ENCODE measurements at places on chromosomes 4 and X. TPM values are rescaled to one million over a fixed set of nuclear protein-coding genes. Genes with fewer than 3 reads are reported as not detected.

The SPANXA2 gene
- total RNA-seq, result not detected

DNA sequence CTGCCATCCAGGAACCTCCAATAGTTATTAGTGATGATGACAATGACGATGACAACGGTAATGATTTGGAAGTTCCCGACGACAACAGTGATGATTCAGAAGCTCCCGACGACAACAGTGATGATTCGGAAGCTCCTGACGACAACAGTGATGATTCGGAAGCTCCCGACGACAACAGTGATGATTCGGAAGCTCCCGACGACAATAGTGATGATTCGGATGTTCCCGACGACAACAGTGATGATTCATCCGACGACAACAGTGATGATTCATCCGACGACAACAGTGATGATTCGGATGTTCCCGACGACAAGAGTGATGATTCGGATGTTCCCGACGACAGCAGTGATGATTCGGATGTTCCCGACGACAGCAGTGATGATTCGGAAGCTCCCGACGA, 14.7 kb downstream of the CXCR3 start:
- DNase-seq, result no peak

DNA sequence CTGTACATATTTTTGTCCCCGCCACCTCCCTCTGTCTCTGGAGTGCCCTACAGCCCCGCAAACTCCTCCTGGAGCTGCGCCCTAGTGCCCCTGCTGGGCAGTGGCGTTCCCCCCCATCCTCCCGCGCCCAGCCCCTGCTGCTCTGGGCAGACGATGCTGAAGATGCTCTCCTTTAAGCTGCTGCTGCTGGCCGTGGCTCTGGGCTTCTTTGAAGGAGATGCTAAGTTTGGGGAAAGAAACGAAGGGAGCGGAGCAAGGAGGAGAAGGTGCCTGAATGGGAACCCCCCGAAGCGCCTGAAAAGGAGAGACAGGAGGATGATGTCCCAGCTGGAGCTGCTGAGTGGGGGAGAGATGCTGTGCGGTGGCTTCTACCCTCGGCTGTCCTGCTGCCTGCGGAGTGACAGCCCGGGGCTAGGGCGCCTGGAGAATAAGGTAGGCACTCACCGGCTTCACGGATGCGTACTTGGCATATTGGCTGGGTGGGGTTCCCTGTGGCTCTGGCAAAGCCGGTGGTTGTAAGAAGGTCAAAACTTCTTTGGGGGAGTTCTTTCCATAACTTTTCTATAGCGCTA, 653 bp downstream of the HHIP start:
- DNase-seq, result no peak

DNA sequence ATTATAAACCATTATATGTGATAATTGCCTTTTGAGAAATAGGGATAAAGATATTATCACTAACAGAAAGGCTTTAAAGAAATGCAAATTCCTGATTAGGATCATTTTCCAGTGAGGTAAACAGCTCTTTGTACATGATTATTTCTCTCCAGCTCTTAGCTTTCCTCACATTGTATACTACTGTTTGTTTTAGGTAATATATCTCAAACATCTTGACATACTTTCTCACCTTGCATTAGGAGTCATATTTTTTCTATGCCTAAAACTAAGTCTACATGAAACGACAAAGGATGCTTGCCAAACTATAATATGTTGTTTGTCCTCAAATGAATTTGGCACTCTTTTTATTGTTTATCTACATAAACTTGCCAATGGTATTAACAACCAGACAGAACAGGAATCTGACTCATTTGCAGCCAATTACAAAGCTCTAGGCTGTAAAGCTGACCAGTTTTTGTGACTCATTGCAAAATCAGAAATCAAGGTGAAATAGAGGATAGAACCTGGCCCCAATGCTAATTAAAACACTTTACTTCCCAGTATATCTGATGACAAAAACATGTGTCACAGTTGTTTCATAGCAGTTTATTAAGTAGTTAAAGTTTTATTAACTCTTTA, 107.0 kb downstream of the IQCM start:
- no peak for DNase-seq

- no peak for DNase-seq
Measured at GRCh38 chr4:108937066-108937465, 174.2 kb upstream of the ETNPPL start.

Data from HepG2 (cell line).